MM.1S (cell line): ENCODE measurements at places on chromosomes 11 and 22.

GRCh38 chr22:32761251-32761903, 40.1 kb upstream of the TIMP3 start:
- no peak for DNase-seq

DNA sequence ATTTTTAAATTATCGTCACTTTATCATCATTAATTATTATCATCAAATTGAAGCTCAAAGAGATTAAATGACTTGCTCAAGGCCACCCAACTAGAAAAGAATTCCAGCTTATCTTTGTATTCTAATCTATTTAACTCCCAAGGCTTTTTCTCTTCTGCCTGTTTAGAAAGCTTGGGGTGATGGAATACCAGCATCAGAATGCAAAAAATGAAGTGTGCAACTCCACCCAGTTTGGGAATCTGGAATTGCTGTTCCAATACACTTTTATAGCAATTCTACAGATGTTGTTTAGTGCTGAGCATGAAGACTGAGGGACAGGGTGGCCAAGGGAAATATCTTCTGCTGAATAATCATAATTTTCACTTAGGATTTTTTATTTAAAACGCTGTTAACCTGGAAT, 97.2 kb upstream of the FIBIN start:
- DNase-seq: no peak

DNA sequence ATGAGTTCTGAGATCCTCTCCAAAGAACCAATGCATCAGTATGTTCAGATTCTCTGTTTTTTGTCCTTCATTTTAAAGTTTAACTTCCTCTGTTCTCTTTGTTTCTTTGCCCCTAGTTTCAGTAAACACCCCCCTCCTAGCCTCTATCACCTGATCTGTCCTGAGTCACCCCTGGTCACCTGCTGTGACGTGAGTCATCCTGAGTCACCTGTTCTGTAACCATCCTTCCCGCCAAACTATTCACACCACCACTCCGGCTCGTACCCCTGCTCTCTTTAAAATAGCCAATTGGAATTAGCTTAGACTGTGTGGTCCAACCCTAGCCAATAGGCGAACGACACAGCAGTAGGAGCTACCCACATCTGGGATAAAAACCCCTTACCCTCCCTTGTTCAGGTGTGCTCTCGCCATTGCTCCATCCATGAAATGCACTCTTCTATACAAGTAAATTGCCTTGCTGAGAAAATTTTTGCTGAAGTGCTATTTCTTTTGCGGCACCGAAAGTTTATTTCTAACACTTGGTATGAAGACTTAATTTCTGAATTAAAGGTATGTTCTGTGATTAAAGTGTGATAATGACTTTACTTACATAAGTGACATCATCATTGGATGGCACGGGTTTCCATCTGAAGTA, 318.4 kb downstream of the AASDHPPT start:
- DNase-seq: no peak

DNA sequence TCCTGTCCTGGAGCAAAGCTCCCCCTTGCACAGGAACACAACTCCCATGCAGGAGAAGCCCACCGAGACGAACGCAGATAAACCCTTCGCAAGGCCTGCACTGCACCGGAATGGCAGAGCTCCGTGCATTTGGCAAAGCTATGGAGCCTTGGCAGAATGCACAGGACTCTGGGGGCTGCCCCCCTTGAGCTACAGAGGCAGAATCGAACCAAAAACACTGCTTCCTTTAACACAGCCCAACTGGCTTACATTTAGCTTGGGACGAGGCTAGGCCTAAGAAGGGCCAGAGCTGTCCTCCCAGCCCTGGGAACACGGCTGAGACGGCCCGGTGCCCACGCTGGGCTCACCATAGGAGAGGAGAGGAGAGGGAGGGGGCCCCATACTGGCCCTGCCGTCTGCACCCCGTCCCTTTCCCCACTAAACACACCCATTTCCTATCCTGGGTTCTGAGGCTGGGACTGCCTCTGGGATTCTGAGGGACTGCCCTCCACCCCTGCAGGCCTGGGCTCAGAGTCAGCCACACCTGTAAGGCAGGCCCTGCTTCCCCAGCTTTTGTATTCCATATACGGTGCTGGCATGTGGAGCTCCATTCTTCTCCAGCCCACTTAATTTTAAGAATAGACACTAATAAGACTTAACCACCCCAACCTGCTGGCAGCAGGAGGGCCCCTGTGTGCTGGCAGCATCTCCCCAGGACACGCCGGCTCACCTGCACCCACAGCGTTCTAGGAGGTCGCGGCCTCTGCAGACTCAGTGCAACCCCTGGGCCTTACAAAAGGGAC, 32.9 kb downstream of the PPM1F start:
- DNase-seq: no peak
